ENCODE measurements at places on chromosomes 1 and 21. TPM values are rescaled to one million over a fixed set of nuclear protein-coding genes. Genes with fewer than 3 reads are reported as not detected.

Gene CDK11A
- total RNA-seq: 2.8 TPM

Gene VSIG8
- not detected for total RNA-seq

Gene STUM
- 0.25 TPM for total RNA-seq

Gene LCE1A
- total RNA-seq: not detected

Gene ADGRL2
- 36.8 TPM for total RNA-seq

Gene LRRC38
- 0.13 TPM for total RNA-seq

Gene LRRC41
- total RNA-seq: 61.4 TPM

- no peak for DNase-seq
Observed at GRCh38 chr1:222301652-222302051, 246.3 kb downstream of the HHIPL2 start.

- no peak for DNase-seq
Observed at GRCh38 chr1:243930822-243931671, 81.0 kb upstream of the AKT3 start.

GRCh38 chr1:64343105-64343822 is 126.7 kb upstream of the CACHD1 start:
- no peak for DNase-seq

DNA sequence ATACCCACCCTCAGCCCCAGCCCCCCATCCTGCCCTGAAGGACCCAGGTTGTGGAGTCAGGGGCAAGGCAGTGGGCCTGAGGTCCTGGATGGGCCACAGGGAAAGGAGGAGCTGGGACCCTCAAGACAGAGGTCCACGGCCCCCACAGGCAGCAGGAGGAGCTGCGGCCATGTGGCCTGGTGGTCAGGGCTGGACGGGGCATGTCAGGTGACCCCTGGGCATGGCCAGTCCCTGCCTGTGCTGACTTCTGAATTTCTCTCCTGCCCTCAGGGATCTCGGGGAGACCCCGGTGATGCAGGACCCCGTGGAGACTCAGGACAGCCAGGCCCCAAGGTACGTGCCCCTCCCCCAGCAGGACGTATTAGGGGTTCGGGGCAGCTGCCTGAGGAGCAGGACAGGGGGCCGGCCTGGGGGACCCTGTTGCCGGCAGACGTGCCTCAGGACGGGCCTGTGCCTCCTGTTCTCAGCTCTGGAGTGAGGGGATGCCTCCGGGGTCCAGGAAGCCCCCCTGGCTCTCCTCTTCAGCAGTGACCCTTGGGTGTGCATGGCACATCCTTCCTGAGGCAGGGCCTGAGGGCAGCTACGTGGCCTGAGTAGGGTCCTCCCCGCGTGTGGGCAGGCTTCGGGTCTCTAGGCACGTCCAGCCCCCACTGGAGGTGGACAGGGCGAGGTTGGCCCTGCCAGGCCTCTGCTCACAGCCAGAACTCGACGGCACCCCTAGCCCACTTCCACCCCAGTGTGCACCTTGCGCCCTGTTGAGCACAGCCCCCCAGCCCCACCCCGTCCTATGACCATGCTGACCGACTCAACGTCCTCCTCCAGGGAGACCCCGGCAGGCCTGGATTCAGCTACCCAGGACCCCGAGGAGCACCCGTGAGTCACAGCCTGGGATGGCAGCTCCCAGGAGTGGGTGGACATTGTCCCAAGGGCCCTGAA is 23.6 kb downstream of the COL6A2 start:
- DNase-seq: no peak

- DNase-seq: peak; percentile 69
Observed at GRCh38 chr1:224623743-224624333, 7.7 kb downstream of the CNIH3 start.

GRCh38 chr1:229629261-229629660 is 3.2 kb downstream of the URB2 start:
- DNase-seq: no peak

GRCh38 chr1:98098473-98098872 is 177.6 kb upstream of the DPYD start:
- DNase-seq: no peak

- DNase-seq: no peak
Observed at GRCh38 chr1:156676820-156677615, at the start of gene NES. Gene NES (minus strand): TSS chr1:156677407. CDS start chr1:156677264, 143 bp downstream.

DNA sequence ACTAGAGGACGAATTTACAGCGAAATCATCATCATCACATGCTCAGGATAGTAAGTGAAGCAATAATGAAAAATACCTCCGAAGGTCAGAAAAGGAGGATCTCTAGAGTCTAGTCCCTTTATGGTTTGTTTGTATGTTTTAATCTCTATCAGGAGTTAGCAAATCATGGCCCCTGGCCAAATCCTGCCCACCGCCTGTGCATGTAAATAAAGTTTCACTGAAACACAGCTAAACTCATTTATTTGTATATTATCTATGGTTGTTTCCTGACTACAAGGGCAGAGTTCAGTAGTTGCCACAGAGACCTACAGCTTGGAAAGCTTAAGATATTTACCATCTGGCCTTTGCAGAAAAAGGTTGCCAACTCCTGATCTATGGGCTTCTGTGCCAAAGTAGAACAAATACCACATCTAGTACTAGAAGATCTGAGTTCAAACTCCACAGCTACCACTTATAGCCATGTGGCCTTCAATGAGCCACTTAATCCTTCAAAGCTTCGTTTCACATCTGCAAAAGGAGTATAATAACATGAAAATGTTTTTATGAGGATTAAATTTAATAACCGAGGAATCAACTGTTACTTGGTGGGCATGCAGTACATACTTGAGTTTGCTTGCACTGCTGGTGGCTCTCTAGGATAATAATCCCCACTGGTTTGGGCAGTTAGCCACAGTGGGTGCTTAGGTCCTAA is 94.0 kb upstream of the KIF26B start:
- no peak for DNase-seq

DNA sequence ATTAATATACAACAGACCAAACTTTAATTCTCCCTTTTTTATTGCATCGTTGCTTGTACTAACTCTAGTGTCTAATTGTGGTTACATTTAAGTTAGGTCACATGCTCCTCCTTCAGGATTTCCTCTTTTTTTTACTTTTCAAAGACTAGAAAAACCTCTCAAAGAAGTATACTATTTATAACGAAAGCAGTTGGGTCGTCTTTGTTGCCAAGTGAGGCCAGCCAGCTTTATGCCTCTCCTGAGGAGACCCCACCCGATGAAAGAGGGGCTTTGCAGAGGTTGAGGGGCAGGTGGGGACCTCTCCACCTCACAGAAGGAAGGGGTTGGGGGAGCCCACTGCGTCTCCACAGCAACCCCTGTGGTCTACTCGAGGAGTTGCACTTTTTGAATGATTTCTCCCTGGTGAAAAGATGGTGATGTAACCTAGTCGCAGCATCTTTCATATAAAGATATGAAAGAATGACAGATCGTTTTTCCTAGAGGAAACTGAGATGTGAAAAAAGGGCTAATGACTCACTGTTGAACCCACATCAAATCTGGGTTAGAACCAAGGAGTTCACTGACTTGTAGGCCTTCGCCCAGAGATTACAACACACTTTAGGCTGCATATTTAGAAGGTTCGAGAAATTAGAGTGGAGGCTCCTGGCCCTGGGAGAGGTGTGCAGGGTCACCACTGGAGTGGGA is 6.4 kb downstream of the TGFB2 start:
- DNase-seq: no peak

DNA sequence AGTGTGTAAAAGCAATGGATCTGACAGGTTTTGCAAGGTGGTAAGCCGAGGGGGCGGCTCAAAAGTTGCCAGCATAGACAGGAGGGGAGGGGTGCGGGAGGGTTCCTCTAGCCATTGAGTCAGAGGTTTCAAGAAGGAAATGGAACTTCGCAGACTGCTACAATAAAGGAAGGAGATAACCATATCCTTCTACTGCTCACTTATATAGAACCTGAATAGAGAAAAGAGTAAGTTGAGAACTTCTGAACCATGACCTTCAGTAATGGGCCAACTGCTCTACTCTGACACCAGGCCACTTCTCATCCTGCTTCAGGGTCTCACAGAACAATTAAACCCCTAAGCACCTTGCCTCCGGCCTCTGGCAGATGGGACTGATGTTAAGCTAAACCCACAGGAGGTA is 26.3 kb upstream of the BCAR3 start:
- no peak for DNase-seq

DNA sequence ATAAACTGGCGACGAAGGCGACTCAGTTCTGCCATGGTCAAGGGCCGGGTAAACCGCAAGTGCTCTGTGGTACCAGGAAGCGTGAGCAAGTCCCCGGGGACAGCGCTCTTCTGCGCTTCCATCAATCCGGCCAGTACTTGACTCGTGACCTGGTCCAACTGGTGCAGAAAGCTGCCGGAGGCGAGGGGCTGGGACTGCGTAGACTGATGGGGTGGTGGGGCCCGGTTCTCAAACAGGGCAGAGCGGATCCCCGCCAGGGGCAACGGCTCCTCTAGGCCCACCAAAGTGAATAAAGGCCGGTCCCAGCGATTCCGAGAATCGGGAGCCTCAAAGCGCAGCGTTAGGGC is 852 bp downstream of the KTI12 start:
- DNase-seq: peak; percentile 70

DNA sequence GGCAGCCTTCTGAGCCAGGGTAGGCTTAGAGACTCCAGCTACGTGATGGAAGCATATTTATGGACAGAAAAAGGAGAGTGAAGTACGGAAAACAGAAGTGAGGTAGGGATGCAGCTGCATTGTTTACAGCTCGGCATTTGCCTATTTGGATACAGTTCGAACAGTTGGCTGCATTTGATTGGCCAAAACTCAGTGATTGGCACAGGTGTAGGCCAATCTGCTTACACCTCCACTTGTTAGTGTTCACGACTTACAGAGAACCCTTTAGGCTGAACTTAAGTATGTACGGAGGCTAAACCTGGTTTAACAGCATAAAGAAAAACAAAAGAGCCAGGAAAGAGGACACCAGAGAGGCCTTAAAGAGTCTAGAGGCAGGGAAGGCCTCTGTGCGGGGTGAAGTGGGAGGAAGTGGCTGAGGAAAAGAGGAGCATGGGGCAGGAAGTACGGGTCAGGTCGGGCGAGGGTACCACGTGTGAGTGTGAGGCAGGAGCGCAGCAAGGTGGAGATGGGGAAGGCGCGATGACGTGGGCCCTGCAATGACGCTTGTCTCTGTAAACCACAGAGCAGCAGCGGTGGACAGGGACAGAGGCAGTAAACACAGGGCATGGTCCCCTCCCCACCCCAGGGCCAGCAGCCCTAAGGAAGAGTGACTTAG is 32.0 kb downstream of the RSPH1 start:
- peak; percentile 69 for DNase-seq

GRCh38 chr1:36322786-36323635 is 434 bp downstream of the EVA1B start:
- DNase-seq: peak; percentile 34

DNA sequence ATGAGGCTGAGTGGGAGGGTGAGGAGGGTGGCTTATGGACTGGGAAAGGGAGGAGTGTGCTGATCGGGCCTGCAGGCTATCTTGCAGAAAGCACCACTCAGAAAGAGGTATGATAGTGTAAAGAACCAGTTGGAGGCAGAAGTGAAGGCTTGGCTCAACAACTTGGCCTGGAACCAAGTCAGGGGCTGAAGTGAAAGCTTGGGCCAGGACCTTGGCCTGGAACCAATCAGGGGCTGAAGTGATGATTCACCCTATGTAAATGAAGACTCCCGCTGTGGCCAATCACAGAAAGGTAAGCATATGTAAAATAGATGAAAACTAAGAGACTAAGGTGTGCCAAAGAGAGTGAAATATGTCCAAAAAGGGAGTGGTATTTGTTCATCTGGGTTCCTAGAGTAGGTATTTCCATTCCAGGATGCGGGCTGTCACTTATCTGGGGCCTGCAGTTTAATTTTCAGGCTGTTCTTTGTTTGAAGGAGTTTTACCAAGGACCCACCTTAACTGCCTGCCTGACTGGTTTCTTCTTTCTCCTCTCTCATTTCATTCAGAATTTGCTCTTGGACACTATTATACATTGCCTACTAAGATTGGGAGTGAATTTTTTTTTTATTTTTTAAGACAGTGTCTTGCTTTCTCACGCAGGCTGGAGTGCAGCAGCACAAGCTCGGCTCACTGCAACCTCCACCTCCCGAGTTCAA is 5.1 kb upstream of the RFX5 start:
- peak; percentile 21 for DNase-seq

GRCh38 chr1:160665330-160666078 is 18.7 kb upstream of the SLAMF1 start:
- no peak for DNase-seq

GRCh38 chr21:45283611-45284455 is 3.9 kb downstream of the POFUT2 start:
- no peak for DNase-seq

Measured in dermis microvascular lymphatic vessel endothelial cell (primary cell).